Osteocyte (in vitro differentiated cells): ENCODE measurements at places on chromosomes 2 and 18. TPM values are rescaled to one million over a fixed set of nuclear protein-coding genes. Genes with fewer than 3 reads are reported as not detected.

Gene SF3B6
- 89.5 and 91.4 TPM in 2 replicates for total RNA-seq

Gene UGT1A8
- not detected in 2 replicates for total RNA-seq

Gene ACTG2
- 190 and 191 TPM in 2 replicates for total RNA-seq

Gene ATP8B1
- total RNA-seq: 38.5 and 38.7 TPM in 2 replicates

Gene FAM124B
- not detected in 2 replicates for total RNA-seq

Gene GPR155
- 5.2 and 6.2 TPM in 2 replicates for total RNA-seq

Gene TNFRSF11A
- total RNA-seq: 0.19 TPM in 1 of 2 replicates, not detected in the other

GRCh38 chr2:137173463-137173862, 408.1 kb downstream of the THSD7B start:
- DNase-seq: no peak

GRCh38 chr2:65357959-65358294, 74.5 kb downstream of the SPRED2 start:
- no peak for DNase-seq

GRCh38 chr2:102489646-102490045, 16.6 kb downstream of the SLC9A4 start:
- DNase-seq: peak; percentile 2

DNA sequence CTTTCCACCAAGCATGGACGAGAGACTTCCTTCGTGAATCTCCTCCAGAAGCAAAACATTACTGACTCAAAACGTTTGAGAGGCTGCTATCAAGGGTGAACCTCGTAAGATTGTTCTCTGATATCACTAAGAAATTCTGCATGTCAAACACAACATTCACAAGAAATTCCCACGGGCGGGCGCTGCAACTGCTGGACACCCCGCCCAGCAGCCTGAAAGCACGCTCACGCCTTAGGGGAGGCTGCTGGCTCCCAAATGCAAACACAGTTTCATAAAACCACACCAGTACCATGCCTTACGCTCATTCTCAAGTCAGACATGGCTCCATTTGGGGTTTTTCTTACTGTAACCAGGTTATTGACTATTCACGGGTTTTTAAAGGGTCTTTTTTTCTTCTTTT, 39.0 kb downstream of the MBP start:
- DNase-seq: no peak

GRCh38 chr18:57940166-57940660, 103.8 kb upstream of the NEDD4L start:
- peak; percentile 63 for DNase-seq

GRCh38 chr2:123916051-123916450, 109.0 kb upstream of the CNTNAP5 start:
- DNase-seq: no peak

- no peak for DNase-seq
These were observed 42.9 kb upstream of the TMEM178A start for GRCh38 chr2:39622860-39623259.

- DNase-seq: no peak
These were observed 289.7 kb downstream of the TRIB2 start for GRCh38 chr2:13006426-13006825.

DNA sequence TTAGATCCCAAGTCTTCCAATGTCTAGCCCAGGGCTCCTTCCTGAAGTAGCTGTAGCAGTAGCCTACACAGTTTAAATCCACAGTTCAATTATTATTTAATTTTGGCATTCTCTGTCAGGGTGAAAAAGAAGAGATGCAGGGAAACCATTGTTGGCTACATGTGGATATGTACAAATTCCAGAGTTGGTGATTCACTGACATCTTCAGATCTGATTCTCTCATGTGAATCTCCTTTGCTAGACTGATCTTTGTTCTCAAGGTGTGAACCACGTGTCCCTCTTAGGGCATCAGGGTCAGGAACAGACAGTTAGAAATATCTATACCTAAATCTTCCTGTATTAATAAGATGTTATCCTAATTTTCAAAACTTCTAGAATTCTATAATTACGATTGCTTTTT, 36.7 kb downstream of the ADCYAP1 start:
- no peak for DNase-seq

DNA sequence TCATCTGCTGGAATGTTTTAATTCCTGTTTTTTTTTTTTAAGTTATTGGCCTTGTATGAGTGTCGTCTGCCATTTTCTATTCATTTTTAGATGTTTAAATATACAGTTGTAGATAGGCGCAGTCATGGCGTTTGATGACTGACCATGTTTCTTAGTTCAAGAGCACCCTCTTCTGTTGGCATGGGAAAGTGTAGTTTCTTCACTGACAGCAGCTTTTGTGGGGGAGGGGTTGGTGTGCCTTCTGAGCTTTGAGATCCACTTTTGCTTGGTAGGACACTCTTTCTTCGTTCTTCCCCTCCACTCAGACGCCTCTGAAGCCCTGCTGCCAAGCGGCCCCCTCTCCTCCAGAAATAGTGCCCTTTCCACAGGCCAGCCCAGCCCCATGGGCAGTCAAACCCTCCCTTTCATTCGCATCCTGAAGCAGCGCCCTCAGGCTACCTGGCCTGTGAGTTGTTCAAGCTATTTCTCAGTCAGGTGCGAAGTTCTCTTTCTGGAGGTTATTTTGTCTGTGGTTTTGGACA, 492.0 kb downstream of the TNS1 start:
- peak; percentile 87 for DNase-seq

- no peak for DNase-seq
These were observed 971.0 kb upstream of the CDH2 start for GRCh38 chr18:29147944-29148343.

- no peak for DNase-seq
These were observed 108.1 kb downstream of the MARCO start for GRCh38 chr2:119049968-119050704.

DNA sequence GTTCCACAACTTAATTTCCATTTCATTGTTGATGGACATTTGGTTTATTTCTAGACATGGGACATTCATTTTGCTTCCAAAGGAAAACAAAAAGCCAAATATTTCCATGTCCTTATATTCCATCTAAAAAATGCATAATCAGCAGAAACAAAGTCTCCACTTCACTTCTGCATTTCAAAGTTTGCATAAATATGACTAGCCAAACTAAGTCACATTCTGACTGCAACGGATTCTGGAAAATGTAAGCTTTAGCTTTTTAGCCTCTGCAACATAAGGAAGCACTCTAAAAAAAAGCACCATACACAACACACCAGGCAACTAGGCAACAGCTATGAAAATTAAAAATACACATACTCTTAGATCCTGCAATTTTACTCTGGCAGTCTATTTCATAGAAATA, 135.3 kb downstream of the ETAA1 start:
- DNase-seq: no peak

DNA sequence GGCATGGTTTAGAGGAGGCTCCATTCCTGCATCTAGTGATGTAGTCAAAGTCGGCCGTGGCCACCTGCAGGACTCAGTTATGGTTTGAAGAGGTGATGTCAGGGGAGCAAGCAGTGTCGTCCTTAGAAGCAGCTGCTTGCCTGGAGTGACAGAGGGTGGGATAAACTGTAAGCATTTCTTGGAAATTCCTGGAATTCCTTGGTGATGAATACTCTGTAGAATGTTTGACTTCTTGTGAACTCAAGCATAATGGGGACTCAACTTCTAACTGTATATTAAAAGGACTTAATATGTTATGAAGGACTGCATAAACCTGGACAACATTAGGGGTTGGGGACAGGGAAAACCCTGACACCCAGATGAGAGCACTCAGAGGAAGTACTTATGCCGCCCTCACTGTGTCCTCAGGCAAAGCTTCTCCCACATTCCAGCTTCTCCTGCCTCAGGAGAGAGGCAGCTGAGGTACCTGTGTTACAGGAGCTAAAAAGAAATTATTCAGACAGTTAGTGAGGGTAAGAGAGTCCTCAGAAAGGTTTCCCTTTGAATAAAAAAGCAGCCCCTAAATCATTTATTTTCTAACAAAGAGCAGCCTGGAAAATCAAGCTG, 459.9 kb upstream of the CELF4 start:
- no peak for DNase-seq

- no peak for DNase-seq
These were observed 500.2 kb upstream of the TNP1 start for GRCh38 chr2:217360111-217360510.

- DNase-seq: no peak
These were observed 8.5 kb upstream of the RALBP1 start for GRCh38 chr18:9466846-9467245.

DNA sequence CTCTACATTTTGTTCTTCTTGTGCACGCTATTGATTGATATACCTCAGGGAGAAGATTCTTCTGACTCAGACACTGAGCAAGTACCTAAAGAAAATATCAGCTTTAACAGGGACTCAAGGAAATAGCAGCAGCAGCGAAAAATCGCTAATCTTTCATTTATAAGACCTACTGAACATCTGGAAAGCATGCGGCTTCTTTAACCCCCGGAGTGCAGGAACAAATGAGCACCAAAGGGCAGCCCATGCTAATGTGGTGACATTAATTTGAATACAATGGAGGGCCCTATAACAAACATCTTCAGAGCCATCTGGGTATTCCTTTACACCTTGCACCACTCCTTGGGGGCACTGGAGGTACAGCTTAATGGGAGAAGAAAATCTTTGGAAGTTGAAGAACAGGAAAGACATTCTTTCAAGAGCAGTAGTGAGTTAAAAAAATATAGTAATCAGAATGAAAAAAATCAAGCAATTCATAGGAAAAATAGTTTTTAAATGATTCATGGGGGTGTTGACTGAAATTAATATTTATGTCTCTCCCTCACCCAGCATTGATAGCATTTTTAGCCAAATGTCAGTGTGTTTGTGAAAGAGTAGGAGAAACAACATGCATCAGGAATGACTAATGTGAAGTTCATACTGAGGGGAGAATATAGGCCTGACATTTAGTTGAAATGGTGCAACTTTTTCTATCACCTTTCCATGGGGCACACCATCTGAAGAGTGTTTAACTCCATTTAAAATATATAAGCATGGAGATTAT, 281.7 kb downstream of the HRH4 start:
- DNase-seq: no peak
